ENCODE measurements at places on chromosomes 4 and X.

DNA sequence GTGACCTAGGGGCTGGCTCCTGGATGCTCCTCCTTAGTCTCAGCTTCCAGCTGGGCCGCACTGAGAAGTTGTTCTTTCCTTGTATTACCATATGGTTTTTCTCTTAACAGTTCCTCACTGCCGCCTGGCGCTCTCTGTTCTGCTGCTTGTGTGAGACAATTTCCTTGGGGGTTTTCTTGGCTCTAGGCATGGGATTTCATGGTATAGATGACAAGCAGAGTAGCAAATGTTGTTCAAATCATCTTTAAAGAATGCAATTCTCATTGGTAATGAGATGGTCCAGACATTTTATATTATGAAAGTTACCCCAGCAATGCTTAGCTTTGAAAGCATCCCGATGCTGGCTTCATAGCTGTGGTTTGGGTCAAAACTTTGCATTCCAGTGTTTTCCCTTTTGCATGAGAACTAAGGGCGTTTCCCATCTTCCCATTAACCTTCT lies 37.6 kb downstream of the SEPTIN11 start:
- no peak for DNase-seq

GRCh38 chr4:2930135-2930757 lies 33.0 kb downstream of the NOP14 start:
- no peak for DNase-seq

GRCh38 chr4:166341992-166342391 lies 469.0 kb downstream of the TLL1 start:
- no peak for DNase-seq

GRCh38 chr4:1540601-1541375 lies 134.5 kb upstream of the NKX1-1 start:
- DNase-seq, result no peak
